IPS DF 6.9 (cell line): ENCODE measurements at places on chromosomes 1 and 21.

DNA sequence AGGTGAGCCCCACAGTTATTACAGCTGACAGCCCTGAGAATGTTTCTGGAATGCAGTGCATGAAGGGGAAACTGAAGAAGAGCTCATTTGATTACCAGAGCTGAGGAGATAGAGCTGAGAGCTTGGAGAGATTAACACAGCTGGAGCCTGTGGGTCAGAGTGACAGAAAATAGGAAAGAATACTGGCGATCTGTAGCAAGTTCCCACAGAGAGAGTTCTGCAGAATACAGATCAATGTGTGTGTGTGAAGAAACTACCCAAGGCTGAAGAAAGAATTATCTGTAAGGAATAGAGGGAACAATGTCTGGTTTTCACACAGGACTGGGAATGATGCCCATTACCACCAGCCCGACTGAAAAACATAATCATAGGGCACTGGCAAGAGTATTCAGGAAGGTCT, 103.6 kb upstream of the SNX7 start:
- no peak for DNase-seq

DNA sequence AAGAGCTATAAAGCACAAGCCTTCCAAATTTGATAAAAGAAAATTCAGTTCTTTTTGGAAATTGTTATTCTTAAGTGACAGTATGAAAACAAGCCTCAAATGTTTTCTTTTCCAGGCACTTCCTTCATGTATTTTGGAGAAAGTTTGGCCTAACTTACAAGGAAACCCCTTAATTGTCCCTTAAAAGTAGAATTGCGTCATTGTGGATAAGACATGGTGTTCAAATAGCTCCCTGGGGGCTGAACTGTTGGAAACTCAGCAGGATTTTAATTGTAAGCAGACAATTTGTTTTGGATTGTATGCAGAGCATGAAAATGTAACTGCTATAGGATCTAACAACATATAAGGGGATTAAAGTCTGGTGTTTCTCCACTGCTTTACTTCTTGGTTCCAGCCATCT, 35.4 kb upstream of the FGGY start:
- no peak for DNase-seq

GRCh38 chr1:147109041-147109440, 63.2 kb downstream of the PRKAB2 start:
- DNase-seq: no peak

DNA sequence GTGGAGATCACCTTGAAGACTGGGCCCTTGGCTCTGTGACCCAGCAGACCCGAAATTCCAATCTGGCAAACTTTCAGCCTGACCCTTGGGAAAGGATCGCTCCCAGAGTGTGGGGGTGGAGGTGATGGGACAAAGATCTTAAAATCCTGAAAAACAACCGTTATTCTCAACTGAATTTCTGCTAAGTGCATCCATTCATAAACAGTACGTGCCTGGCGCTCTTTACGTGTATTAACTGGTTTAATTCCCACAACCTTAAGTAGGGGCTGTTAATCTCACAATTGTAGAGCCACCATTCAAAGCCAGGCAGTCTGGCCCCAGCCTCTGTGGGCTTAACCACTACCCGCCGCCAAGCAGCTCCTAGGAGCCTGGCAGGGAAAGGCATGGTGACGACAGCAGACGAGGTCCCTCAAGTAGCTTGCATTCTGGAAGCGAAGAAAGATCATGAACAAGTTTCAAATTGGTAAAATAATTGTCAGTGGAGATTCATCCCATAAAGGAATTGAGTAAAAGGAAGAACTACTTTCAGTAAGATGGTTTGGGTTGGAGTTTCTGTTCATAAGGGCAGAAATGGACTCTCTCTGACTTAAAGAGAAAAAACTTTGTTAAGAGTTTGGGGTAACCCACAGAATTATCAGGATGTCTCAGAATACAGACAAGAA, 11.4 kb upstream of the RGS16 start:
- no peak for DNase-seq

GRCh38 chr1:63523738-63524137, 413 bp downstream of the EFCAB7 start:
- DNase-seq: no peak

- DNase-seq: no peak
Measured at GRCh38 chr1:230743899-230744298, 3.3 kb upstream of the CAPN9 start.

DNA sequence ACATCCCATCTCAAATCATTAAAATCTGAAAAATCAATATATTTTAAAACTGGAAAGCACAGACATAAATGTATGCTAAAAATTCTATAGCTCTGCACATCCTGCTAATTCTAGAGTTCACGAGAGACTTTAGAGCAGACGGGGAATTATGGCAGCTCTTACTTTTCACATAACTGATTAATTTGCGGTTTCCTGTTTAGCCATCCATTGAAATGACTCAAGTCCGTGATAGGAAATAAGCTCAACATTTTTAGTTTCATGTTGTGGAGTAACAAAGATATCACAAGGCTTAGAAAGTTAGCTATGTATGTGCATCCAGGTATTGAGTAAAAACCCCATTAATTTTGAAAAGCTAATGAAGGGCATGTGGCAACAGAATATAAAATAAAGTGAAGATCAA, 123.2 kb downstream of the SMYD2 start:
- DNase-seq: no peak

DNA sequence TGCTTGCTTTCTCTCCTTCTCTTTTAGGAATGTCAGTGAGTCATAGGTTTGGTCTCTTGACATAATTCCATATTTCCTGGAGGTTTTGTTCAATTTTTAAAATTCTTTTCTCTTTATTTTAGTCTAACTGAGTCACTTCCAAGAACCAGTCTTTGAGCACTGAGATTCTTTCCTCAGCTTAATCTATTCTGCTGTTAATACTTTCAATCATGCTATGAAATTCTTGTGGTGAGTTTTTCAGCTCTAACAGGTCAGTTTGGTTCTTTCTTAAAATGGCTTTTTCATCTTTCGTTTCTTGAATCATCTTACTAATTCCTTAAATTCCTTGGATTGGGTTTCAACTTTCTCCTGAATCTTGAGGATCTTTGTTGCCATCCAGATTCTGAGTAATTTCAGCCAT, 321.0 kb downstream of the PTBP2 start:
- no peak for DNase-seq

DNA sequence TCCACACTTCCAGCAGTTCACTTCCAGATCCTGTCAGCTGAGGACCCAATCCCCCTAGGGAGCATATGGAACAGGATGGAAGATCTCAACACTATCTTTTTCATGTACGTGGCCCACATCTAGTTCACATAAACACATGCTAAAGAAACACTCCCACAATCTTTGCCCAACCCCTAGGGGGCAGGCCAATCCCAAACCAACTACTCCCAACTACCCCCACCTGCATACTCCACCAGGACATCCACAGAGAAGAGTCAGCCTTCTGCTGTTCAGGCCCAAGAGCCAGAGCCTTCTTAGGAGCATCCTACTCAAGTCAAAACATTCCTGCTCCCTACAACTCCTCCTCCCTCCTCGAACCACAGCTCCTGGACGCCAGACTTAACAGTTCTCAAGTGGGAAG, 5.6 kb upstream of the SLC5A9 start:
- DNase-seq: no peak

DNA sequence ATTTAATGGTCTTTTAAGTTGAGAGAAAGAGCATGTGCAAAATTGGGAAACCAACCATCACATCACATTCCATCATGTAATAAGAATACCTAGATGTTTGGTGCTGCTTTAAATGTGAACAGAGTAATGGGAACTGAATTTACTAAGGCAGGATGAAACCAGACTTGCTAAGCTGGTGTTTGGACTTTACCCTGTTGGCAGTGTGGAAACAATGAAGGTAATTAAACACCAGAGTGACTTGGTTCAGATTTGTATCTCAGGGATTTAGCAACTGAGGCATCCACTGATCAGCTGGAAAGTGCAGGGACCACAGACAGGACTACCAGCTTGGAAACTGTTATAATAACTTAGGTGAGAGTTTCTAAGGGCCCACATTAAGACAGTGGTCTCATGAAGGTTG, 263.4 kb downstream of the OLFM3 start:
- DNase-seq: no peak

- no peak for DNase-seq
Measured at GRCh38 chr21:38244885-38245869, 11.6 kb upstream of the KCNJ15 start.

GRCh38 chr1:76086597-76086996, 12.1 kb downstream of the ST6GALNAC3 start:
- DNase-seq: no peak

DNA sequence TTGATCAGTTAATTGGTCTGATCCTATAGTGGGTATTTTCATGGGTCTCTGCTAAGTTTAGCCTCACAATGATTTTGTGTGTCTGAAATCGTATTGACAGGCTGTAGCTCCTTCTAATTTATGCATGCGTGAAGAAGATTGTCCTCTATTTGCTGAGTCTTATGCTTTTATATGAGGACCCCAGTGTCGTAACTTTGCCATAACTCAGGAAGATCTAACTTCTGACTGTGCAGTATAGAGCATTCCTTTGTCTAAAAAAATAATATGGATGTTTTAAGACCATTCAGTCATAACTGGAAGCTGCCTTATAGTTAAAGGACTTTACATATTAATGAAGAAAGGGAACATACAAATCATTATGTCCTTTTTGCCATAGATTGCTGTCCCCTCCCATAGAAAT, 73.3 kb downstream of the CAMTA1 start:
- no peak for DNase-seq

DNA sequence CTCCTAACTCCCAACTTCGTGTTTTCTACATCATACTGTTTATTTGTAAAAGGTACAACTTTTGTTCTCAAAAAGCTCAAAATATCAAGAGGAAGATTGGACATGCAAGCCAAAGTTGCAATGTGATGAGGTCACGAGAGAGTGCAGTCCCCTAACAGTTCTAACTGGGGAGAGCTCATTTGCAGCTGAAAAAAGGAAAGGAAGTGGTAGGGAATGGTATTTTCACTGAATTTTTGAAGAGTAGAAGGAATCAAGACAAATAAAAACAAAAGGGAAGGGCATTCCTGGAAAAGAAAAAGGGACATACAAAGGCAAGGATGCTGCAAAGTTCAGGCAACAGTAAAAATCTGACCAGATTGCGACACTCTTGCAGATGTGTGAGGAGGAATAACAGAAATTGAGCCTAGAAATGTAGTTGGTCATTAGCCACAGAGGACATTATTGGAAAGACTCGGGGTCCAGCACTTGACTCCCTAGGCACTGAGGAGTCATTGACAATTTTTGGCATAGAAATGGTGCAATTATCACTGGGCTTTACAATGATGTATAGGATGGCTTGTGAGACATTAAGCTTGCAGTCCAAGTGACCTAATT, 67.9 kb downstream of the TBX15 start:
- no peak for DNase-seq

DNA sequence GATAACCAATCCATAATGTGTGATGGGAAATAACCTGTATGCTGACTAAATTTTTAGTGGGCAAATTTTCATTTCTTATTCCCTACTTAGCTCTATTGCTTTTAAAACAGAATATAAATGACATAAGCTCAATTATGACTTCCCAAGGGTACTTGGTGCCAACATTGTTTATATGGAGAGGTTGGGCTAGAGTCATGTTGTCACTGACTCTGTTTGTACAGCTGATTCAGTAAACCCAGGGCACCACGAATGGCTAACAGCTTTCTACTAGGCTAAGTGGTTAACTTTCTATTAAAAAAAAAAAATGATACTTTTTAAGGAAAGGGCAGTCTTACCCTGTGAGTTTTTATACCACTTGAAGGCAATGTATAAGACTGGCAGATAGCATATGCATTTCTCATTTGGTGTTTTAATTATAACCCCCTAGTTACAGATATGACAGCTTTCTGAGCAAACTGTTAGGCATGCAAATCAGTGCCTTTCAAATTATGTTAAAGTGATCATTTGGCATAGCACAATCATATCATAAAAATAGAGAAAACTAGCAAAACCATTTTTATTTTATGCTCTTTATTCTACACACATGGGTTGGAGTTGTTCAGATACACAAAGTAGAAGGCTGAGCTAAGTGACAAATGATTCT, 147.1 kb downstream of the DNM3 start:
- no peak for DNase-seq

DNA sequence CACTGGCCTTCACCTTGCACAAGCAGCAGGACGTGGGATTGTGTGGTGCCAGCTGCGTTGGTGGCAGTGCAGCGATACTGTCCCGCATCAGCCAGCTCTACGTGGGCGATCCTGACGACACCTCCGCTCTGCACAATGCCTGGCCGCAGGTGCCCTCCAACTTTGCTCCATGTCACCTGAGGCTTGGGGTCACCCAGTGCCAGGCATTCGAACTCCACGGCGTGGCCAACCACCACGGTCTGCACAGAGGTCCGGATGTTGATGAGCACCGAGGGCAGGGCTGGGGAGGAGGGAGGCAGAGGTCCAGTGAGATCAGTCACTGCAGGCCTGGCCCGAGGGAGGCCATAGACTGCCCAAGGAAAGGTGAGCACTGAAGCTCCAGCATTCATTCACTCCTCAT, 22.6 kb downstream of the LDLRAD2 start:
- no peak for DNase-seq

GRCh38 chr1:229862017-229862774, 204.8 kb upstream of the GALNT2 start:
- no peak for DNase-seq

- no peak for DNase-seq
Measured at GRCh38 chr1:78577257-78578100, 42.8 kb upstream of the IFI44L start.
